ENCODE measurements at places on chromosomes 3 and 15. TPM values are rescaled to one million over a fixed set of nuclear protein-coding genes. Genes with fewer than 3 reads are reported as not detected.
A peak's percentile ranks its signal among the peaks of the same experiment; 100 is the strongest.

Gene TLR9
- total RNA-seq = 9.0 TPM

DNA sequence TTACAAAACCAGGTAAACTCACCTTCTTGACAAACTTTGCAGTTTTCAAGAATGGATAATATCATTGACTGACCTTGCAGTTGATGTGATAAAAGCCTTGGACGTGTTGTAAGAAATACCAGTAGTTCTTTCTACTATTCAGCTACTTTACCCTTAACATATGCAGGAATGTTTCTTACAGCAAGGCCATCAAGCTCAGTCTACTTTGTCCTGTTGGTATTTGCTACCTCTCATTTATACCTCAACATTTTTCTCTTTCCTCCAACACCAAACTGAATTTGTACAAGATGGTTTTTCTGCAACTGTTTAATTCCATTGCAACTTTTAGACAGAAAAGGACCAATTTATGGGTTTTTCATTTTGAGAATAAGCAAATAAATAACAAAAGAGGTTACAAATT, 147.4 kb upstream of the BCHE start:
- DNase-seq = no peak

DNA sequence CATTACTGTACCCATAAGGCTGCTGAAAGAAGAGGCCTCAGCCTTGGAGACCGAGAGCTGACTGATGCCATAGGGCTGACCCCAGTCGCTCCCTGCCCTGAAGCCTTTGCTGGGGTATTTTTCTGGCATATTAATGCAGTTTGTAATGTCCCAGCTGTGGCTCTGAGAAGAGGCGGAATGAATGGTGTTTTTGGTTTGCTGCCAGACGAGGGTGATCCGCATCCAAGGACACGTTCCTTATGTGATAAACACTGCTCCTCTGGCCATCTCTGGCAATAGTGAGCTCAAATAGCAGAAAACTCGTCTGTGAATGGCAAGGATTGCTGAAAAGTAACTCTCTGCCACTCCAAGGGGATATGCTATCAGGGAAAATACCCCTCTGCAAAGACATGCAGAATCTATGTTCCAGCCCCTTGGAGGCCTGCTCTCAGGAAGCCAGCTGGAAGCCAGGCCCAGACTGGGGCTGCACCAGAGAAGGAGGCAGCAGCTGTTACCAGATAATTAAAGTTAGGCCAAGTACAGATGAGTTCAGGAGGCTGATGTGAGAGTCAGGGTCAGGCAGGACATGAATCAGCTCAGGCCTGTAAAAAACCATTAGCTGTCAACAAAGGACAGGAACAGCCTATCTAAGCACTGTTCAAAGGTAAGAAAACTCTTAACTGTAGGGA, 28.9 kb upstream of the KLHL6 start:
- peak; percentile 69 for DNase-seq

GRCh38 chr15:48285329-48286214, 45.7 kb upstream of the DUT start:
- peak; percentile 76 for DNase-seq

DNA sequence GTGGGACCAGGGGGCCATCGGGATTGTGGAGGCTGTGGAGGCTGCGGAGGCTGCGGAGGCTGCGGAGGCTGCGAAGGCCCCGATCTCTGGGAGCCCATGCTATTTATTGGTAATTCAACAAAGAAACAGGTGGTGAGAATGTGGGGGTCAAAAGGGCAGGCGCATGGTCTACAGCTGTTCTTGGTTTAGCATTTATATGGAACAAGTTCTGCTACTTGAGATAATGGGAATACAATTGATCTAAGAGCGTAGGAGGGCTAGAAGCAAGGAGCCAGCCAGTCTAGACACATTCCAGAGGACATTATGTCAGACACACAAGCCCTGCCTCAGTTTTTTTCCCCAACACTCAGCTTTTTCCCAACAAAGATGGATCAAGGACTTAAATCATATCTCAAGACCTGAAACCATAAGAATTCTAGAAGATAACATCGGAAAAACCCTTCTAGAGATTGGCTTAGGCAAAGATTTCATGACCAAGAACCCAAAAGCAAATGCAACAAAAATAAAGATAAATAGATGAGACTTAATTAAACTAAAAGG, 20.1 kb downstream of the C3orf80 start:
- no peak for DNase-seq

GRCh38 chr3:107241217-107241616, 136.0 kb upstream of the CCDC54 start:
- peak; percentile 59 for DNase-seq

Gene FOXB1
- total RNA-seq = not detected

- DNase-seq = no peak
These were observed 90.0 kb downstream of the MEGF11 start for GRCh38 chr15:66163553-66163952.

Gene USP50
- total RNA-seq = not detected

GRCh38 chr3:180693656-180694055, 14.4 kb upstream of the CCDC39 start:
- no peak for DNase-seq

- no peak for DNase-seq
These were observed 459.4 kb upstream of the TPRG1 start for GRCh38 chr3:188712248-188712924.

DNA sequence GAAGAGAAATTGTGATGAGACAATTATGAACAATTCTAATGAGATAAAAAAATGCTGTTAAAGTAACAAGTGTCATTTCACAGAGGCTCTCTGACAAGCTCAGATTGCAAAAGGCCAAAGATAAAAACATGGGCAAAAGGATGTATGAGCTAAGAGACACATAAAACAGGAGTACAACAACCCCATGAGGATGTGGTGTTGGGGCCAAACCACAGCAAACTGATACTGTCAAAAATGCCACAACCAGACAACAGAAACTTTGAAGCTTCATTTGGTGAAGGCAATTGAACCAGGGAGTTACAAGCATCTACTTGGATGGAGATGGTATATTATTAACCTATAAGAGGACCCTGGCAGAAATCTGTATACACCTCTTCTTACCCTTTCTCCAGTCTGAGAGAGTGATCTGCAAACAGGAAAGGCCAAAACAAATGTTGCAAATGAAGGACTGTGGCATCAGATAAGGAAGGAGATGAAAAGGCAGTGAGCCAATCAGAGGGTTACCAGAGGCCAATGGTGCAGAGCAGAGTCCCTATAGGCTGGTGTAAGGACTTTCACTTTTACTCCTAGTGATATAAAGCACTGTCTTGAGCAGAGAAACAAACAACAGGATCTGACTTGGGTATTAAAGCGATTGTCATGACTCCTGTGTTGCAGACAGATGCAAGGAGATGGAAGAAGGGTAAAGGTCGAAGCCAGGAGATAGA, 659.0 kb downstream of the NTRK3 start:
- peak; percentile 1 for DNase-seq

- DNase-seq = no peak
These were observed 6.1 kb downstream of the ZKSCAN7 start for GRCh38 chr3:44561076-44561475.

DNA sequence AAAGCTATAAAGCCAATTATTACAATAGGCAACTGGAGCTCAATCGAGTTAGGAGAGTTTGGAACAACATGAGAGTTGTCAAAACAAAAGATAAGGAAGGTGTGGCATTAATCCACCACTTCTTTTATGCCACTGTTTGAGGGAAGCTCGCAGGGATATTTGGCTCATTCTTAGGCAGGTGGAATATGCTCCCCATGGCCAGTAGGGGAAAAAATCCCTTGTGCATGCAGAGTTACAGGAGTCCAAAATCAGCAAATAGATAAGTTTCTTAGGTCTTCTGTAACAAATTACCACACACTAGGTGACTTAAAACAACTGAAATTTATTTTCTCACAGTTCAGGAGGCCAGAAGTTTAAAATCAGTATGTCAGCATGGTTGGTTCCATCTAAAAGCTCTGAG, 135.4 kb upstream of the SYNPR start:
- DNase-seq = no peak

Gene NEK4
- 29.6 TPM for total RNA-seq

Gene GREM1
- not detected for total RNA-seq

Gene CIB2
- total RNA-seq = 0.36 TPM

- DNase-seq = no peak
These were observed 20.4 kb downstream of the RARRES1 start for GRCh38 chr3:158711886-158712285.

GRCh38 chr3:56375654-56376053, 92.6 kb downstream of the ERC2 start:
- no peak for DNase-seq

Gene TGM5
- not detected for total RNA-seq

Gene ADAMTS7
- 0.08 TPM for total RNA-seq

- DNase-seq = no peak
These were observed 1515.0 kb downstream of the OTOL1 start for GRCh38 chr3:163011596-163011995.

GRCh38 chr3:31254483-31254882, 278.2 kb upstream of the STT3B start:
- no peak for DNase-seq

GRCh38 chr15:35141743-35142471, 56.8 kb upstream of the NANOGP8 start:
- DNase-seq = no peak

Gene ALDH1L1
- not detected for total RNA-seq

DNA sequence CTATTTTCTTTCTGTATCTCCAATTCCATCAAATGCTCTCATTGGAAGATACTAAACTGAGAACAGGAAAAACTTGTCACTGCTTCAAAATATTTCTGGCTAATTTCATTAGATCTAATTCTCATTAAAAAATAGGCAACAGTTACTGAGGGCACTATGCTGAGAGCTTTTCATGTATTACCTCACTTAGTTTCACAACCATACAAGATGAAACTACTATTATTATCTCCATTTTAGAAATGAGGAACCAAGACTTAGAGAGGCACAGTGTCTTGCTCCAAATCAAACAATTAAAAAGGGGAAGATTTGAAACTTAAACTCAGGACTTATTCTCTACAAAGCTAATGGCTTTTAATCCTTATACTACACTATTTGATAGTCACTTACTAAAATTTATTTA, 7.2 kb upstream of the OTOL1 start:
- peak; percentile 31 for DNase-seq

Gene ATP13A4
- 2.5 TPM for total RNA-seq

Gene RLBP1
- not detected for total RNA-seq

Gene GOLGA6L25
- not detected for total RNA-seq

DNA sequence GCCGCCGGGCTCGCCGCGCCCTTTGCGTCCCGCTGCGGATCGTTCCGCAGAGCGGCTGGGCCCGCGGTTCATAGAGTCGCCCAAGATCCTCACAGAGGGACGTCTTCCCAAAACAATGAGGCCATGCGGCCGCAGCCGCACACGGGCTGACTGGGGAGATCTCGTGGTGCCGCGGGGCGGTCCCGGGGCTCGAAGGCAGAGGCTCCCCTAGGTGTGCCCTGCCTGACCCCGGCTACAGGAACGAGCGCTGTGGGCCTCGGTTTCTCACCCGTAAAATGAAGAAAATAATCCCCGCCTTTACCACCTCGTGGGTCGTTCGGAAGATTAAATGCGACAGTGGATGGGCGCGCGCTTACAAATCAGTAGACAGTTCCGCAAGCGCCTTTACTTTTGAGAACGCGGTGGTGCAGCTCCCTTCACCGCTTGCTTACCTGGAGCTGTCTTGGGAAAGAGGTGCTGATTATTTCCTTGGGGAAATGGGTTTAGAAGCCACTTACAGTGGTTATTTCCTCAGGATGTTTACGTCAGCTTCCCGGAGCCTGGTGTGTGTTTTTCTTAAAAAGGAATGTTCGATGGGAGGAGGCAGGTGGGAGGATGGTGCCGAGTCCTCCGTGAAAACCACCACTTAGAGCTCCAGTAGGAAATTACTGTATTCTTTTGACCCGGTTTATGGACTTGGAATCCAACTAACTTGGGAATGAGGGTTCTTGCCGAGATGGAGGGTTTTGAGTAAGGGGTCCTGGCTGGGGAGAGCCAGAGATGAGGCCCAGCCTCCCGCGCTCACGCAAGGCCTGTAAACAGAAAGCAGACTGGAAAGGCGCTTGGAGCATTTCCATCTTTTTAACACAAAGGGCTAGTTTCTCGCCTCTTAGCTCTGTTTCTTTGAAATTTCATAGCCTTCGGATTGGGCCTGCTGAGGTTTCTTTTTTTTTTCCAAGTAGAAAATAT, 1.9 kb upstream of the MEX3B start:
- no peak for DNase-seq

Gene SNTN
- total RNA-seq = not detected

DNA sequence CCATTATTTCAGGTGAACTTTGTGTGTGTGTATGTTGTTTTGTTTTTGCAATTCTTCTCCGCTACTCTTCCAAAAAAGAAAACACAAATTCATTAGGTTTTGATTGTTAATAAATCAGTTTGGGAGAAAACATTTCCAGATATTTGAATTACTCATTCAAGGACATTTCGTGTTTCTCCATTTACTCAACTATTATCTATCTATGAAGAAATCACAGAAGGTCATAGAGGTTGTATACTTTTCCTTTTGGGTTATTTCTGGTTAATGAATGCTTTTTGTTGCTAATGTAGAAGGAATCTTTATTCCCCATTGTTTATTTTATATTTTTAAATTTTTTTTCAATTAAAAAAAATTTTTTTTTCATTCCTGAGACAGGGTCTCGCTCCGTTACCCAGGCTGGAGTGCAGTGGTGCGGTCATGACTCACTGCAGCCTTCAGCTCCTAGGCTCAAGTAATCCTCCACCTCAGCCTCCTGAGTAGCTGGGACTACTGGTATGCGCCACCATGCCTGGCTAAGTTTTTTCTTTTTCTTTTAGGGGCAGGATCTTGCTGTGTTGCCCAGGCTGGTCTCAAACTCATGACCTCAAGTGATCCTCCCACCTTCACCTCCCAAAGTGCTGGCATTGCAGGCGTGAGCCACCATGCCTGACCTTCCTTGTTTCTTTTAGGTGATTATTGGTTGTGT, 28.4 kb downstream of the IGF1R start:
- no peak for DNase-seq

DNA sequence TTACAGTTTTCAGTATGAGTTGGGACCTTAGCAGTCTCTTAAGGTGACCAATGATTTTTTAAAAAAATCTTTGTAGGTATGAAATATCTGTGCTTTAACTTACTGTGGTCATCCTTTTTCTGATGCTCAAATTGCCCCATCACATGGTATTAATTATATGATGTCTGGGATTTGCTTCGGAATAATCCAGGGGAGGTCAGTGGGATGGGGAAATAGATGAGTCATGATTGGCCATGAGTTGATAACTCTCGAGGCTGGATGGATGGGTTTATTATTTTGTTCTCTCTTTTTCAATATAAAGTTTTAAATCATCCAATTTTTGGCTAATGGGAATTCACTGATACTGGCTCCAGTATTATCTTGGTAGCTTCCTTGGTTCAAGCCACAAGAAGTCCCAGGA, 370.3 kb upstream of the TPM1 start:
- no peak for DNase-seq

Gene NR2E3
- not detected for total RNA-seq

DNA sequence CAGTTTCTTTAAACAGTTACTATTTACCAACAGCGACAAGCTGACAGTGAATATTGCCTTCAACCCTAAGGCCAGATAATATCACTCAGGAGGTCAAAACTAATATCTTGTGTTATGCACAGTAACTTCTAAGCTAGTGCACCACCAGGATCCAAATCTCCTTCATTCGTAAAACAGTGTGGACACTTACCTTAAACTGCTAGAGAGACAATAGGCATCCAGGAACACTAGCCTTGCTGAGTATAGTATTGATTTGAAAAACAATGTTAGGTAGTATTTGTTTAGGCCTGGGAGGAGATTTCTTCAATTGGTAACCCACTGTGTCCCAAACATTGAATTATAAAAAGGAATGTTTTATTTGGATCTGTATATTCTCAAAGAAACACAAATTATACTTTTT, 707.9 kb upstream of the UBE2E2 start:
- no peak for DNase-seq

Gene FGF7
- not detected for total RNA-seq
